NCI-H1694 (cell line): ENCODE measurements at places on chromosomes 5 and 9.

GRCh38 chr5:458547-459353, 15.8 kb downstream of the EXOC3 start:
- no peak for DNase-seq

DNA sequence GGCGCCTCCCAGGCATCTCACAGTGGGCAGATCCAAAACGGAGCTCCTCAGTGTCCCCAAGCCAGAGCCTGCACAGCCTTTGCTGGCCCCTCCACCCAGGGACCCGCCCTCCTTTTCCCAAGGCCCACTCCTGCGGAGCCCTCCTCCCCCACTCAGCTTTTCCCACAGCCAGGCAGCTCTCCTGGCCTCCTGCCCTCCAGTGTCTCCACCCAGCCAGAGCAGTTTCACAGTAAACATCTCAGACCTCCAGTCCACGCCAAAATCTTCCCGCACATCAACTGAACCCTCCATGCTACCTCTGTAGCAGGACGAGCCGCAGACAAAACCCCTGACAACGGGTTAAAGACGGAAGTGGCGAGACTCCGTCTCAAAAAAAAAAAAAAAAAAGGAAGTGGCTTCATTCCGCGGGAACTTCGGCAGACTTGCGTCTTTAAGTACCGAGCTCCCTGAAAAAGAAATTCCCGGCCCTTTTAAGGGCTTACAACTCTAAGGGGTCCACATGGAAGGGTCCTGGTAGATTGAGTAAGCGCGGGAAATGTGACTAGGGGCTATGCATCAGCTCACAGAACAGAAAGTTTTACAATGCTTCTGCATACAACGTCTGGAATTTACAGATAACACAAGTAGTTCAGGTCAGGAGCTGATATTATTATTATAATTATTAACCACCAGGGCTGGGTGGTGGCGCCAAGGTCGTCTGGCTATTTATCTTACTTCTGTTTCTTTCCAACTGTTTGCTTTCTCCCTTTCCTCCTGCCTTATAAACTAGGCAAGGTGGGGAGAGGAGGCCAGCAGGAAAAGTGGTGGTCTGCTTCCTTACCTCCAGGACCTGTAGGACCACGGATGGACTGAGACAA, 11.4 kb upstream of the GRIN1 start:
- no peak for DNase-seq

GRCh38 chr5:129689045-129689444, 58.8 kb upstream of the MINAR2 start:
- DNase-seq = no peak

DNA sequence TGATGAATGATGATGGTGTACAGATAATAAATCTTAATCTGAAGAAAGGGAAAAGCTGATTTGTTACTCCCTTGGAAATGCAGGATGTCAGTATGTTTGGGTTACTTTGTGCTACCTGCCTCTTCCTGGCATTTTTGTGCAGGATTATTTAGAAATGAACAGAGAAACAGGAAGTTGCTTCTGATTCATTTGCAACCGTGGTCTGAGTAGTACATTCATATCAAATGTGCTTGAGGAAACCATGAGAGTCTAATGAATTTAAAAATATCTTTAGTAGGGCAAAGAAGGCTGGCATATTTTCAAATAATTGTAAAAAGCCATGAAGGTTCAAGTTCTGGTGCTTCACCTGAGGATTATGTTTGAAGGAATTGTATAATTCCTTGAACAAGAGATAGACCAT, 391.6 kb downstream of the TMEM161B start:
- DNase-seq = no peak

DNA sequence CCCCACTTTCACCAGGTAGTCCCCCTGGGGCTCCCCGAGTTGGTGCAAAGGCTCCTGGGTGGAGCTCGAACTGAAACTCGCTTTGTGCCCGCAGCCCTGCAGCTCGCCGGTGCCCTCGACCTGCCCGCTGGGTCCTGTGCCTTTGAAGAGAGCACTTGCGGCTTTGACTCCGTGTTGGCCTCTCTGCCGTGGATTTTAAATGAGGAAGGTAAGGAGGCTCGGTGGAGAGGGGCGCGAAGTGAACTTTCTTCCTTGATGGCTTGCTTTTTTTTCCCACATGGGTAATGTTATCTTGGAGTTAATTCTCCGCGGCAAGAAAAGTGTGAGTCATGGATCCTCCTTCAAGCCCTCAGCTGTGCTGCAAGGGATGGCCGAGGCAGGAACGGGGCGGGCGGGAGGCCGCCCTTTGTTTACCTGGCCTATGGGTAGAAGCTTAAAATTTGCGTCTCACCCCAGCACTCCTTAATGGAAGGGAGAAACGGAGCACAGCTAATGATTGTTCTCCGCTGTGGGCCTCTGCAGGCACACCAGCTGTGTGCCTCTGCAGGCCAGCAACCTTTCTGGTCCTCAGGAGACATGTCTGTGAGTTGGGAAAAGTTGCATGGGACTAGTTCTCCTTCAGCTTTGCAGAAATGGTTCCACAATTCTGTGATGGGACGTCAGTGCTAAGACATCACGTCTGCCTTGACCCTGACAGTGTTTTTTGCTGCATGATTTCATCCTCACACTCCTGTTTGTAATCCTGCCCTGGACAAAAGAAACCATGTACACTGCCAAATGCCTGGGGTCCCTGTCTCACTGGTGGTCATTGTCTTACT, 1.1 kb downstream of the MAMDC2 start:
- DNase-seq = no peak

- peak; percentile 15 for DNase-seq
Observed at GRCh38 chr9:78326564-78326963, 29.6 kb downstream of the PSAT1 start.

- no peak for DNase-seq
Observed at GRCh38 chr5:151406322-151406947, 41.0 kb upstream of the SLC36A1 start.

- peak; percentile 53 for DNase-seq
Observed at GRCh38 chr9:89686126-89686525, 81.3 kb downstream of the GADD45G start.

DNA sequence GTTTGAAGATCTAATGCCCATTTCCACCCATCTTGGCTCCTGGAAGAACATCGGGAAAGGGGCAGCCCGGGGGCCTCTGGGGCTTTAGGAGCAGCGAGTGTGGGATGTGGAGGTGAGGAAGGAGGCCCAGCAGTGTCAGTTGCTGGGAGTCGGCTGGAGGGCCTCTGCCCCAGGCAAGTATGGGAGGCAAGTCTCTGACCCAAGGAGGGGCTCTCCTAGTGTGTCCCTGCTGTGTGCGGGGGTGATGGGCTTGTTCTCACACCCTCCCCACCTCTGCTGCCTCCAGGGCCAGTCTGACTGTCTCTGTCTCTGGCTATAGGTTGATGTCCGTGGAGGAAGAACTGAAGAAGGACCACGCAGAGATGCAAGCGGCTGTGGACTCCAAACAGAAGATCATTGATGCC, 129.7 kb downstream of the DAB2IP start:
- no peak for DNase-seq

- no peak for DNase-seq
Observed at GRCh38 chr9:3014178-3014577, 170.3 kb upstream of the PUM3 start.

DNA sequence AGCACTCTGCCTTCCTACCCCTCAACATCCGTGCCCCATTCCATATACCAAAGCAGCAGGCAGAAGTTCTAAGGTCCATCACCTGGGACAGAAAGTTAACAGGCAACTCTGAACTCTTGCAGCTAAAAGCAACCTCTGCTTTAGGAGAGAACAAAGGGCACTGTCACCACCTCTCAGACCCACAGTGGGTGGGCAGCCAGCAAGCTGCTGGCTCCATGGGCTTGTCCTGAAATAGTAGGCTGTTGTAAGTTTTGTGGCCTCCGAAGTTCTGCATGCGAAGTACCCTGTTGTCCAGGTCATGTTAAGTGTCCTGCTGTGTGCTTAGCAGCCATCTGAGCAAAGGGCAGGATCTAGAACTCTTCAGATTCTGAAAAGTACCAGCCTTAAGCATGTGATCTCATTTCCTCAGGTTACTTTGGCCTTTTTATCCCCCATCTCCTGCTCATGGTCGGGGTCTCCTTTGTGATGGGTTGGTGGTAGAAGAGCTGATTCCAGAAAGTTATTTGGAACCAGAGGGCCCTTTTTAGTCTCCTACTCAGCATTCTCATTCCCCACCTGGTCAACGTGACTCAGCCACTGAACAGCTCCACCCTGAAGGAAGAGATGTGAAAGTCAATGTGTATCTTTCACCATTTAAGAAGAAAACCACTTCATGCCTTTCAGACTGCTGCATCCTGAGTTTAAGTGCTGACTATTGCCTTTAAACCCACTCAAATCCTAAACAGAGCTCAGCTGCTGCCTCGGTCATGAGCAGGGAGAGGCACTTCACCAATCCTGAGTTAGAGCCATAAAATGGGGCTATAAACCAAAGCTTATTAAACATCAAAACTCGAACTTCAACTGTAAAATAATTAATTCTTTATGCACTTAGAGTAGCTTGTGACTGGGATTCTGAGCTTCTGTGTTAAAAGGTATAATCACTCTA, 121.4 kb downstream of the DPYSL3 start:
- no peak for DNase-seq
